Activated T-cell treated with anti-CD3 and anti-CD28 coated beads for 4 hours (primary cell): ENCODE measurements at places on chromosomes 4 and X.

DNA sequence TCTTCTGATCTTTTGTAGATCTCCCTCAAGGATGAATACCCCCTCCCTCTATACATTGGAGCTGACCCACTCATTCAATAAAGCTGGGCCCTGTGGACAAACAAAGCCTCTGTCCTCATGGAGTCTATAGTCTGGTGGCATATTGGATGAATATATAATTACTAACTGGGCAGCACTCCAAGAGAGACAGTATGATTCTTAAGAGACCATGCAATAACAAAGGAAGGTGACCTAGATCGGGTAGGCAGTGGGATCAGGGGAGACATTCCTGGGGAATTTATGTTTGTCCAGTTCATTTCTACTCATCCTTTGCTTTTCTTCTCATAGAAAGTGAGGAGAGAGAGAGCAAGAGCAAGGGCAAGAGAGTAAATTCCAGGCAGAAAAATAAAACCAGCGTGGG is 23.5 kb upstream of the CXCL13 start:
- no peak for DNase-seq

DNA sequence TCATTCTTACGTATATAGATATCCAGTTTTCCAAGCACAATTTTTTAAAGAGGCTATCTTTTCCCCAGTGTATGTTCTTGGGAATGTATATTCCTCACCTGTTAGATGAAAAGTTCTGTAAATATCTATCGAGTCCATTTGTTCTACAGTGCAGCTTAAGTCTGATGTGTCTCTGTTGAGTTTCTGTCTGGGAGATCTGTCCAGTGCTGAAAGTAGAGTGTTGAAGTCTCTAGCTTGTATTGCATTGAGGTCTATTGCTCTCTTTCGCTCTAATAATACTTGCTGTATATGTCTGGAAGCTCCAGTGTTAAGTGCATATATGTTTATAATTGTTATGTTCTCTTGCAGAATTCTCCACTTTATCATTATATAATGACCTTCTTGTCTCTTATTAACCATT is 373.1 kb downstream of the PPARGC1A start:
- DNase-seq: no peak

- DNase-seq: no peak
These were observed 53.2 kb downstream of the CPLX1 start for GRCh38 chr4:772776-773175.

GRCh38 chrX:114774691-114775090 is 190.8 kb downstream of the HTR2C start:
- DNase-seq: no peak

DNA sequence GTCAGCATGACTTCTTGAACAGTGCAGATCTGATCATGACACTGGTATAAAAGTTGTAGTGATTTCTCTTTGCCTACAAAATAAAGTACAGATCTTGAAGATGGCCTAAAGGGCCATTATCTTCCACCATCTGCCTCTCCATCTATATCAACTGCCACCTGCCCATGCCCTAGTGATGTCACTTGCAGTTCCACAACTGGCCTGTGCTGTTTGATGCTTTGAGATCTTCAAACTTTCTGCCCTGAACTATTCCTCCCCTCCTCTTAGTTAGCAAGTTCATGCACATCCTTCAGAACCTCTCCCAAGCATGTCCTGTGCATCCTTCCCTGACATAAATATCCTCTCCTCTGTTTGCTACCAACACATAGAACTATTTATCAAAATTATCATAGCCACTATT is 217.0 kb downstream of the SOWAHB start:
- DNase-seq: no peak

GRCh38 chrX:45843518-45843917 is 642.8 kb upstream of the DIPK2B start:
- no peak for DNase-seq

- DNase-seq: peak; percentile 29
These were observed 50.0 kb upstream of the CLCN4 start for GRCh38 chrX:10106806-10107205.

DNA sequence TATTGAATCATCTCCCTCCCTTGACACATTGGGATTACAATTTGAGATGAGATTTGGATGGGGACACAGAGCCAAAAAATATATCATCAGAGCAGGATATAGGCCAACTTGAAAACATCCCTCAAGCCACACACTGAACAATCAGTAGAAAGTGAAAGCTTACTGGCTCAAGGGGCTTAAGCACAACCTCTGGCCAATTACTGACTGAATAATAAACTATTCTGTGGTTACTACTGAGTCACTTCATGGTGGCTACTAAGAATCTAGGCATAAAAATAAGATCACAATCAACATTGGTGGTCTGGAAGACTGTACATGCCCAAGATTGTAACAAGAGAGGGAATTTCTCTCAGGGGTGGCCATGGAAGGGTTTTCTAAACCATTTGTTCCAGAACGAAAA is 27.4 kb upstream of the GPR174 start:
- no peak for DNase-seq

- no peak for DNase-seq
These were observed 411.3 kb upstream of the EMCN start for GRCh38 chr4:100929135-100929534.

DNA sequence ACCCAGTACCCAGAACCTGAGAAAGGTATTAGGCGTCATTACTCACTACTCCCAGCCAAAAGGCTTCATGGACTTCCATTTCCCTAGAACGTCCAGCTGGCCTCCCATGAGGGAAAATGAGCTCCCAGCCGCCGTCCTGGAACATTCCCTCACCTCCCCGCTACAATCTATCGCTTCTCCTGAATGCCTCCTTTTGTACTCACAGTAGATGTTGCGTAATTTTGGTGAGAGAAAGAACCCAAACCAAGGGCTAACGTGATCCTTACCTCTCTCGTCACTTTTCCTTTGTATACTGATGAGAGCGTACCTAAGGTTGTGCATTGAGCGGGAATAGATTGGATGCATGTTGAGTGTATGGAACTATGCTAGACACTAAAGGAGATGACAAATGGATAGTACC is 161.9 kb downstream of the TENM3 start:
- no peak for DNase-seq

GRCh38 chrX:64204252-64204651 is 1.3 kb downstream of the AMER1 start:
- DNase-seq: no peak

DNA sequence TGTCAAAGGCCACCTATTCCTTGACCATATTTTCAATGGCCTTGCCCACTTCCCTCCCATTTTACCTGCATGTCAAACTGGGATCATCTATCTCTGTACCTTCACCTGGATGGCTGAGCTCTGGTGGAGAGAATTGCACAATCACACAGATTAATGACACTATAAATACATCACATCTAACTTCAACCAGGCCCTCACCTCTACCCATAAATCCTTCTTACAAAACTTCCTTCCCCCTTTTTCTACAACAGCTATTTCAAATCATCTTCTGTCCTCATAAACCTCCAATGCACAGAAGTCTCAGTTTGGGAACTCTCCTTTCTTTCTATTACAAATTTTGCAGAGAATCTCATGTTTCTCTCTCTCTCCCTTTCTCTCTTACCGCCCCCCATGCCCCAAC is 9.2 kb downstream of the PALLD start:
- no peak for DNase-seq

DNA sequence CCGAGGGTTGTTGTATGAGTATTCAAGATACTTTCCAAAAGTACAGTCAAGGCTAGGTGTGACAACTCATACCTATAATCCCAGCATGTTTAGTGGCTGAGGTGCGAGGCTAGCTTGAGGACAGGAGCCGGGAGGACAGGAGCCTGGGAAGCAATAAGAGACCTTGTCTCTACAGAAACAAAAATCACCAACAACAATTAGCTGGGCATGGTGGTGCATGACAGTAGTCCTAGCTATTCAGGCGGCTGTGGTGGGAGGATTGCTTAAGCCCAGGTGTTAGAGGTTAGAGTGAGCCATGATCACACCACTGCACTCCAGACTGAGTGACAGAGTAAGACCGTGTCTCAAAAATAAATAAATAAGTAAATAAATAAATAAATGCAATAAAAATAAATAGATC is 91.6 kb downstream of the TLL1 start:
- DNase-seq: no peak

GRCh38 chr4:6030679-6031078 is 12.4 kb upstream of the C4orf50 start:
- no peak for DNase-seq

GRCh38 chr4:19684084-19684483 is 567.6 kb upstream of the SLIT2 start:
- DNase-seq: no peak

DNA sequence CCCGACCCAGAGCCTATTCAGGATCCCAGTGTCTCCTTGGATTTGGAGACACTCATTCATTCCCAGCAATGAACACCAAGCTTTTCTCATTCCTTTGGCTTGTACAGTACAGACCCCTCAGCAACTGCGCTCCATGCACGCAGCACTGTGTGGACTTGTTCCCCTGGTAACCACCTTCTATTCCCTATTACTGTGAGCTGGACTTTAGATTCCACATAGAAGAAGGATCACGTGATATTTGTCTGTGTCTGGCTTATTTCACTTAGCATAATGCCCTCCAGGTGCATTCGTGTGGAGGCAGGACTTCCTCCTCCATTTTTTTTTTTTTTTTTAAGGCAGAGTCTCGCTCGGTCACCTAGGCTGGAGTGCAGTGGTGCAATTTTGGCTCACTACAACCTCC is 106.4 kb downstream of the PHKA2 start:
- no peak for DNase-seq

GRCh38 chr4:139674875-139675550 is 9.4 kb downstream of the MGST2 start:
- no peak for DNase-seq

- no peak for DNase-seq
These were observed 36.4 kb downstream of the DHX15 start for GRCh38 chr4:24547979-24548378.

- no peak for DNase-seq
These were observed 83.3 kb downstream of the VEGFC start for GRCh38 chr4:176709417-176709816.

- no peak for DNase-seq
These were observed 254.4 kb downstream of the BCOR start for GRCh38 chrX:39843318-39843717.

- no peak for DNase-seq
These were observed 66.5 kb downstream of the SLIT2 start for GRCh38 chr4:20318001-20318908.

DNA sequence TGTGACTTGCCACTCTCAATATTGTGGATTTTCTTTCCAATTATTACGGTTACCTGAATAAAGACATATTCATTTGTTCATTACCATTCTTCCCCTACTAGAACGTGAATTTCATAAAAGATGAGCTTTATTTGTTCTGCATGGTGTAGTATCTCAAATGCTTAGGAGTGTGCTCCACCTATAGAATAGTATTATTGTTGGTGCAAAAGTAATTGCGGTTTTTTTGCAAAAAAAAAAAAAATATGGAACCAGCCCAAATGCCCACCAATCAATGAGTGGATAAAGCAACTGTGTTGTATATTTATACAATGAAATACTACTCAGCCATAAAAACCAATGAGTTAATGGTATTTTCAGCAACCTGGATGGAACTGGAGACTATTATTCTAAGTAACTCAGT is 525.5 kb upstream of the PRKX start:
- no peak for DNase-seq

GRCh38 chrX:46758163-46758955 is 559 bp downstream of the SLC9A7 start:
- peak; percentile 3 for DNase-seq

DNA sequence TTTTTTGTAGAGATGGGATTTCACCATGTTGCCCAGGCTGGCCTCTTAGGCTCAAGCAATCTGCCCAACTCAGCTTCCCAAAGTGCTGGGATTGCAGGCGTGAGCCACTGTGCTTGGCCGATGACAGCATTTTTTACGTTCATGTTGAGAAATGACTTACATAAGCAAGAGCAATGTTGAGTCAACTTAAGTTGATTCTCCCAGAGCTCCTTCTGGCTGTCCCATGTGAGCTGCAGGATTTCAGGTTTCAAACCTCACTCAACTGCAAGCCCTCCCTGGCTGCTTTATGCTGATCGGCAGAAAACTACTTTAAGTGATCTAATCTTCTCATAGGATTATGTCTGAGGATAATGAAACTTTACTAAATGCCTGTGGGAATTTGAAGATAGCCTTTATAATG is 86.8 kb downstream of the GC start:
- DNase-seq: no peak

DNA sequence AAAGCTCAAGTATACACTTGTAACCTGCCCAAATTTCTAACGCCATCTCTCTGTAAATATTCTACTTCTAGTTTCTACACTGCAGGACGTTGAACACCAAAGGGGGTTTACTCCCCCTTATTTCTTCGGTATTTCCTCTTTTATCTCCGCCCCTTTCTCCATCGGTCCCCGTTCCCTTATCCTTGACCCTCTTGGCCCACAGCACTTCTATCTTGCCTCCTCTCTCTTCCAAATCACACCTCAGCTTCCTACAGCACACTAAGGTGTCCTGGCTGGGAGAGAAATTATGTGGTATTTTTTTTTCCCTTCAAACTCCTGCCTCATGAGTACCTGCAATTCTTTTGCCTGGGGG is 715 bp downstream of the ZMAT1 start:
- no peak for DNase-seq

GRCh38 chr4:185566972-185567371 is 31.7 kb upstream of the PDLIM3 start:
- no peak for DNase-seq

GRCh38 chr4:176303938-176304337 is 15.8 kb upstream of the SPCS3 start:
- no peak for DNase-seq

- DNase-seq: no peak
These were observed 5.4 kb upstream of the PDLIM5 start for GRCh38 chr4:94446386-94446785.

- no peak for DNase-seq
These were observed 176.8 kb upstream of the RPL34 start for GRCh38 chr4:108443585-108443984.

GRCh38 chr4:81421346-81422218 is 50.1 kb downstream of the RASGEF1B start:
- DNase-seq: no peak

DNA sequence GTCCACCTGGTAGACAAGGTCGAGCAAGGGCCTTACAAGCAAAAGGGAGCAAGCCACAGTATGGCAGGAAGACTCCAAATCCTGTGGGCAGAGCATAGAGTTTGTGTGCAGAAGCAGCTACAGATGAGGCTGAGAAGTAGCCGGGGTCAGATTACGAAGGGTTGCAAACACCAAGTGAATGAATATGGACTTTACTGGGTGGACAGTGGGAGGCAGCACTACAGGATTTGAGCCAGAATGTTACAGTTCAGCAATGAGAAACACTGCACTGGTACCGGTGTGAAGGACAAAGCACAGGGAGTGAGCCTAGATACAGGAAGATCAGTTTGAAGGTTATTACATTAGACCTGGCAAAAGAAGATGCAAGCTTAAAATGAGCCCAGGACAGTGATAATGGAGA is 46.1 kb upstream of the HOPX start:
- DNase-seq: no peak
